Stimulated activated CD4-positive, alpha-beta T cell treated with anti-CD3 and anti-CD28 coated beads, Interleukin-1b, Interleukin-23, amount 100 ng/mL, for 4 hours (primary cell): ENCODE measurements at places on chromosomes 5 and 9.

- DNase-seq: peak; percentile 19
These were observed 1.4 kb downstream of the OTULIN start for GRCh38 chr5:14665949-14666348.

DNA sequence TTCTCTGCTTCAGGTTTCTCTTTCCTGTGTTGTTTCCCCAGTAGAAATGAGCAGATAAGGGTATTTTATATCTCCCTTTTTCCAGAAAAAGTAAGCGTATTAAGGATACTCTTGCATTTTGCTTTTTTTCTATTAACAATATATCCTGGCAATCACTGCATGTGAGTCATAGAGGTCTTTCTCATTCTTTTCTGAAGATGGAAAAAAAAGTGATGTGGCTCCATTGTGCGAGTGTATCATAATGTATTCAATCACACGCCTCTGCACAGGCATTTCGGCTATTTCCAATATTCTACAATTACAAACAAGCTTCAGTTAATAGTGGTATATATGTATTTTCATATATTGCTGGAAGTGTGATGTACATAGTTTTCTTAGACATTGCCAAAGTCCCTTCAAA is 155.9 kb downstream of the MED27 start:
- DNase-seq: no peak

GRCh38 chr5:396531-396961 is 46.4 kb upstream of the EXOC3 start:
- DNase-seq: no peak

DNA sequence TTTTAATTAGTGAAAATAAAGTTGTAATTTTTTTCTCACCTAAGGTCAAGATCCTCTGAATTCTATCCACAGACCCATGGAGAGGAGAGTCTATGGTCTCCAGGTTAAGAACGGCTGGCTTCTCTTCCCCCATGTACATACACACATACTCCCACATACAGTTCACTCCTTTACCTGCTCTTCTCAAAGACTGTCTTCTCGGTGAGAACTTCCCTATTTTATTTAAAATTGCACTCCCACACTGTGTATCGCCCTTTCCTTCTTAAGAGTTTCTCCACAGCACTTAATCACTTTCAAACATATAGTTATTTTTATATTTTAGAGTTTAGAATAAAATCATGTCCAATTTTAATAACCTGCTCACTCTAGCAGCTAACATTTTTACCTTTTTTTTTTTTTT is 3.6 kb upstream of the JADE2 start:
- DNase-seq: no peak

DNA sequence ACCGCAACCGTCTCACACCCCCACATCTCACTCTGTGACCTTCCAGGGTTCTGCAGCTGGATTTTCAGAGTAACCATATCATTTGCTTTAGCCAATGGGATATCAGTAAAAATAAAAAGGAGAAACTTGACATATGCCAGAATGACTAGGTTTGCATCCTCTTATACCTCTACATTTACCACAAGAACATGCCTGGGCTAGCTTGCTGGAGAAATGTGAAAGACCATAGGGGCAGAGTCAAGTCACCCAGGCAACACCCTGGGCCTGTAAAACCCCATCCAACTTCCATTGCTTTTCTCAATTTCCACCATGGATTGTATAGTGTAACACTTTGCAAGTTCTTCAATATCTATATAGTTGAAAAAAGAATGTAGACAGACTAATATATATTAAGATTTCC is 731.1 kb downstream of the PTPRD start:
- no peak for DNase-seq

GRCh38 chr5:141872496-141873356 is 5.5 kb downstream of the PCDH1 start:
- no peak for DNase-seq

- DNase-seq: no peak
These were observed 81.8 kb downstream of the TRIM36 start for GRCh38 chr5:115087951-115088350.

GRCh38 chr5:142015781-142016533 is 3.1 kb upstream of the GNPDA1 start:
- DNase-seq: no peak

DNA sequence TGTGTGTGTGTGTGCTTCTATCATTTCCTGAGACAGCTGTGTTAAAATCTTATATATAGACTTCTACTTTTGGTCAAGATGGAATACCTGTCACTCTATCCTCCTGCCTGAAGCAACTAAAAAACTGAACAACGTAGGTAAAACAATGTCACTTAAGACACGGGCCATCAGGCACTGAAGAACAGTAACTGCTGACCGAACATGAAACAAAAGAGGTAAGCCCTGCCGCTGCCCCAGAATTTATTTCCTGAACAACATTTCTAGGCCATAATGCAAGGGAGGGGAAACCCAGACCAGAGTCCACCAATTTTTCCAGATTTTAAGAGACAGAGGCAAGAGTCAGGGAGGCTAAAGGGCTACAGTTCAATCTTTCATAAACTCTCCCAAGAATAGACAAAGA is 156.0 kb downstream of the CDC42SE2 start:
- DNase-seq: no peak

- peak; percentile 16 for DNase-seq
These were observed 40.3 kb upstream of the NAA35 start for GRCh38 chr9:85900504-85901201.

DNA sequence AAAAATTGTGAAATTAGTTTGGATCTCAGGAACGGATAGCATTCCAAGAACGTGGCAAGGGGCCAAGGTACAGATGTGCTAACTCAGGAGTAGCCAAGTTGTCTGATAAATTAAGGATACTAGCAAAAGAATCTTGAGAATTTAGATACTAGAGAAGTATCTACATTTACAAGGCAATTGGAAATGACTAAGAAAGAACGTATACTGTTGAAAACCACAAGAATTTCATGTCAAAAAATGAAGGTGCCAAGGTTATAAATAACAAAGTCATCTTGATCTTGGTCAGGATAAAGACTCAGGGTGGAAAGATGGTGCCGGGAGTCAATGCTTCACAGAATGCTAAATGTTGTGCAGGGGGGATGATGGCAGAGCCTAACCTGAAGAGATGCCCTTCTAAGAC is 19.2 kb downstream of the CAPSL start:
- no peak for DNase-seq

DNA sequence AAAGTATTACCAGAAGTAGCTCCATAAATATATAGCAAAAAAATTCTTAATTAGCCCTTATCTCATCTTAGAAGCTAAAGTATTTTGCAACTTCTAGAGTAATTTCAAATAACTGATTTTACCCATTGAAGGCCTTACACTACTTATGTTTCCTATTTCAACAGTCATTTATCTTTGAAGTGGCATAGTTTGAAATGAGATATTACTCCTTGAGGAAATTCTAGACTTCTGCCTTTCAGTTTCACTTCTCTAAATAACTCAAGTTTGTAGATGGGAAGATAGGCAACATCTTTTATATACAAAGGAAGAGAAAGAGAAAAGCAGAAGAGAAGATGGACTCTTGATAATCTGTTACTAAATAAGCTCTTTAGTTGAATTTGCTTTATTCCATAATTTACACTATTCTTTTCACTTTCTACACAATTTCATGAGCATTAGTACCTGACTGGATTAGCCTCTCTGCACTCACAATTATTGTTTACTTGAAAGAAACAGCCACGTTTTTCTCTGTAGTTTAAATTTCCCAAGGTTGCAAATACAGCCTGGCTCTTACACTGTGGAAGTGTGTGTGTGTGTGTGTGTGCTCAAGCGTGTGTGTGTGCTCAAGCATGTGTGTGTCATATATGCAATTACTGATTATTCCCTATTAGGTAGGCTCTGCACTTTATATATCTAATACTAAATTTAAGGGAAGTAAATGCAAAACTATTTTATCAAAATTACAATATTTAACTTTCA is 60.6 kb upstream of the EMB start:
- DNase-seq: no peak

- DNase-seq: no peak
These were observed 274.2 kb upstream of the CCNH start for GRCh38 chr5:87686975-87687374.

DNA sequence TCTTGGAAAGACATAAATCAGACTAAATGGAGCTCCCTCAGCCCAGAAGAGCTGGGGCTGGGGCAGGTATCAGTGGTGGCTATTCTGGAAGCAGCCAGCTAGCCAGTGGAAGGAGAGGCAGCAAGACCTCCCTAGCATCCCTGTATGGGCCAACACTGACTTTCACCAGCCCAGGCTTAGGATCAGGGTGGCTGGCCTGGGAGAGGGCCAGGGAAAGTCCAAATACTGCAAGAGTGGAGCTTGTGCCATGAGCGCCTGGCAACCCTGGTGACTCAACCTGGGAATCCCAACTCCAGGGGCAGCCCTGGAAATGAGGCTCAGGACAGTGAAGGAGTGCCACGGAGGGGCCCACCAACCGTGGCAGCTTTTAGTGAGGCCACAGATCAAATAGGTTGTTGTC is 7.6 kb upstream of the IRF1 start:
- no peak for DNase-seq

- no peak for DNase-seq
These were observed 30.4 kb downstream of the PRELID2 start for GRCh38 chr5:145804701-145805100.

DNA sequence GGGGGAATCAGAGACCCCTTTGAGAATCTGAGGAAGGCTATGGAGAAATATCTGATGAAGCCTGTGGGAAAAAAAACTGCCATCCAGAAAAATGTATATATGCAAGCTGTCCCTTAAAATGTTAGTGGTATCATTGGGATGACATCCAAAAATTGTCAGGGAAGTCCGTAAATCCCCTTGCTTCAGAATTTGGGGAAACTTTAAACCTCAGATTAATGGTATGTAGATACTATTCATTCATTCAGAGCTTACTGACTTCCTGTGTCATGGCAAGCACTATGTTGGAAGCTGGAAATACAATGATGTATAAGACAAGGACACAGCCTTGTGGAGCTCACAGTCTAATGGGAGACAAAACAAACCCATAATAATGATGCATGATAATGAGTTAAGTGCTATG is 10.9 kb upstream of the MOB3B start:
- DNase-seq: no peak

- no peak for DNase-seq
These were observed 896.6 kb downstream of the TLE1 start for GRCh38 chr9:80792726-80793125.

- no peak for DNase-seq
These were observed 163.1 kb downstream of the IZUMO3 start for GRCh38 chr9:24382566-24382965.

DNA sequence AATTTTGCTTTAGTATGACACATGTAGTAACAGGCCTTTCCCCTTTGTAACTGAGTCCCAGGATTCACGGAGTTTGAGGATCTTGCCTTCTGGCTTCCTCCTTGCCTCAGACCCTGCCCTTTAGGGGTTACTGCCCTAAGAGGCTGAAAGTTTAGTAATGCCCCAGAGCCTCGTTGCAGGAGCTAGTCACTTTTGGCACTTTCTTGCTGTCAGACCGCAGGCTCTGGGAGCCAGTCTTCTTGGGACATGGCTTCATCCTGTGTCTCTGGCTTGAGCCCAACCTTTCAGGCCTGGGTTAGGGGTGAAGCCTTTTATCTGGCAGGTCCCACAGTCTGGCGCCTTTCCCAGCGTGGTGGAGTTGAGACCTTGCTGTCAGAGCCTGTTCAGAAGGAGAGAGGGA is 185.6 kb upstream of the DMRT1 start:
- no peak for DNase-seq

DNA sequence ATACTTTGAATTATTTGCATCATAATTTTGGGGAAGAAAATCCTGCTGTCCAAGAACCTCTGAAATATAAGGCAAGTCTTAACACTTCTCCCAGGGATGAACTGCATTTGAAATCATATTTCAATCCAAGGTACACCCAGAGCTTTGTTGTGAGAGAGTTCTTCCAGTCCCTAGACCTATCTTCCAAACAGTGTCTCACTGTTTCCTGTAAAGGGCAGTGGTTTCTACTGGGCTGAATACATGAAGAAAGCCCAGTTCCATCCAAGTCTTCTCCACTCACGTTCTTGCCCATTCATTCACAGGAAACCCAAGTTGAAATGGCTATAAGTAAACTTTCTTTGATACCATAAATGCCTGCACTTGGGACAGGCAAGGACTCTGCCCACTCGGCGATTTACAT is 108.3 kb upstream of the LHFPL2 start:
- DNase-seq: no peak

DNA sequence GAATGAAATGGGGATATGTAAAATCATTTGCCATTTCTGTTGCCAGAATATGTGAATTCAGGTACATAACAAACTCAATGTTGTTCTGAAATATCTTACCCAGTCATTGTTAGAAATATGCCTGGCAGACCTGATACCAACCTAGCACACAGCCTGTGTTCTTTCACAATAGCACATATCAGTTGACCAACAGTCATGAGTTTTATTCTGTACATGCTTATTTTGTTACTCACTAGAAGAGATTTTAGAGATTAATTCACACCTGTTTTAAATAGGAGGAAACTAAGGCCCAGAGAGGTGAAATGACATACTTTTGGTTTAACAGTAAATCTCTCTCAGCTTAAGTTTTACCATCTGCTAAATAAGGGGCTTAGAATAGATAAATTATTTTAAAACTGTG is 8.4 kb upstream of the PPP1R2B start:
- no peak for DNase-seq

DNA sequence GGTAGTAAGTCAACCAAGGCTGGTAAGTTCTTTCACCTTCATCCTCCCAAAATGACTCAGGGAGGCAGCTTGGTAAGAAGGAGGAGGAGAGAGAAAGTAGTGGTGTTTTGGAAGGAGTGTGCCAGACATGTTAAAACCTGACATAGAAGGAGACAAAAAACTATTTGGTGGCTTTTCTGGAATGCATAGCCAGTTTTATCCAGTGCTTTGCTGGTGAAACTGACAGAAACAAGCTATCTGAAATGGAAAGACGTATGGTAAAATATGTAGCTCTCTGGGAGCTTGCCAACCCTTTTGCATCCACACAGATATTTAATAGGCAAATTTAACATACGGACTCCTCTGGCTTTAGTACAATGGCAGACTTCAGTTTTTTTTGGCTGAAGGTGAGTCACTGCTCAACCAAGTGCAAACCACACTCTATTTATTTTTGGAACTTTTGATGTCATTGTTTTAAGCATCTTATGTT is 45.4 kb downstream of the RAB14 start:
- no peak for DNase-seq

GRCh38 chr9:10014889-10015288 is 597.9 kb downstream of the PTPRD start:
- no peak for DNase-seq

DNA sequence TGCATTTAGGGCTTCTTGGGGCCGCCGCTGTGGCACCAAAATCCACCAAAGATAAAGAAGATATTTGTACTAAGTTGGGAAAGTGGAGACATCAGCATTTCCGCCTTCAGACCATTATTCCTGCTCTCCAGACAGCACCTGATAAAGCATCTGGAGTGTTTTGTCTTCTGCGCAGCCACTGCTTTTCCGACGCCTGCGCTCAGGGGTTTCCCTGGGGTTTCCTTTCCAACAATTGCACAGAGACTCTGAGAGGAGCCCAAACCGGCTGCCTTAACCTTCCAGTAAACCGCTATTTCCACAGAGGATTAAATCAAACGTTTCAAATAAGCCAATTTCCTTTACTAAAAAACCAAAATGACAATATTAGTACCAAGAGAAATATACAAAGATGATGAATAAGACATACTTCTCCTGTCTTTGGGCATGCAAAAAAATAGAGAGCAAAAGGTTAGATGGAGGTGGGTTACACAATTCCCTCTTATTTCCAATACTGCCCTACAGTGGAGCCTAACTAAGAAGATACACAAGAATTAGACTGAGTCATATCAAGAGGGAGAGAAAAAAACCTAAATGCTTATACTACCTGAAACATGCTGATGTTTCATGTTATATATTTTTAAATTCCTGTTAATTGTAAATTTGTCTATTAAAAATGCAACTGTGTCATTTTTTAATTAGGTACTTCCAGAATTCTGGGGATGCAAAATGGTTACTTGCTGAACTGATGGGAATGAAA is 98.4 kb downstream of the MAPKAP1 start:
- no peak for DNase-seq
